Small intestine (tissue), 16 donors: ENCODE measurements at places on chromosomes 6 and 20. TPM values are rescaled to one million over a fixed set of nuclear protein-coding genes. Genes with fewer than 3 reads are reported as not detected.

Gene OOEP
- polyA plus RNA-seq: not detected

Gene OPRM1
- 0.09 TPM for polyA plus RNA-seq

Gene GPR6
- polyA plus RNA-seq: not detected

Gene PRR18
- 0.43 TPM for polyA plus RNA-seq

Gene C4B
- 32.8 TPM for polyA plus RNA-seq

DNA sequence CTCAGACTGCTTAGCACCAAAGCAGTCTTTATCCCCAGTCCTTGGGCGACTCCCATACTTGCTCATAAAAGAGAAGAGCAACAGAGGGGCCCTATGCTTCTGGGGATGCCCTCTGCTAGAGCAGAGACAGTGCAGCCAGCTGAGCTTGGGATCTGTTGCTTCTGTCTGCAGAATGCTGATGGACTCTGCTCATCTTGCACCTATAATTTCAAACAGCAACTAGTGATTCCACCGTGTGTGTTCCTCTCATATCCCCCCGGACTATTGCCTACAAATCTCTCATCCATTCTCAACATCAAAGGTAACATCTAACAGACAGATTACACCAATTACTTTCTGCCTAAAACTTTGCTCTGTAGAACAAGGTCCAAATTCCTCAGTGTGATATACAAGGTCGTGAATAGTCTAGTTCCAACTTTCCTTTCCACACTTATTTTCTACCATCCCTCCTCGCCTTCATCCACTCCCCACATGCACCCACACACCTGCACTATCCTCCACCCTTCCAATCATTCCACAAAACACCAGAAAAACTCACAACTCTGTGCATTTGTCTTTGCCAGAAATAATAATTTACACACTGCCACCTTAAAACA is 62.6 kb downstream of the FRK start:
- H3K4me3 ChIP-seq: no peak overlapping the region
- peak; percentile 21 for DNase-seq
- no peaks in the 10 kb centered on the region for H3K27me3 ChIP-seq
- H3K4me1 ChIP-seq: peaks cover 9% of the 10 kb centered on the region

DNA sequence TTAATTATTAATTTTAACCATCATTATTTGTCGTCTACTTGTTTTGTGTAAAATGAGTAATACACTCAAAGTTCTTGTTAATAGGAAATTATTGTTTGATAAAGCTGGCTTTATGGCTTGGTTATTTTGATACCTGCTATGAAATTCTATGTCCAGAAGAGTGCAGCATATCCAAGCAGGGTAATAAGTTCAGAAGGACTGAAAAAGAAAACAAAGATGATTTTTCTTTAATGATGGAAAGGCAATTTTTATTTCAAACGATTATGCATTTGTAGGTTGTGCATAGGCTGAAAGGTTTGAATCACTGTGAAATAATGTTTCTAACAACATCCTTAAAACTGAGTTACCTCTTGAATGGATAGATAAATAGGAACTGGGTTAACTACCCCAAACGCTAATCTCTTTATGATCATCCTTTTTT is 1.4 kb upstream of the MAN1A1 start:
- no peaks in the 10 kb centered on the region for H3K36me3 ChIP-seq
- DNase-seq: peak; percentile 46
- H3K4me1 ChIP-seq: no peaks in the 10 kb centered on the region
- no peak overlapping the region for H3K4me3 ChIP-seq
- no peaks in the 10 kb centered on the region for H3K27me3 ChIP-seq

- H3K36me3 ChIP-seq: no peaks in the 10 kb centered on the region
- no peak overlapping the region for H3K4me3 ChIP-seq
- no peaks in the 10 kb centered on the region for H3K4me1 ChIP-seq
- DNase-seq: peak; percentile 25
- no peaks in the 10 kb centered on the region for H3K27me3 ChIP-seq
- H3K27ac ChIP-seq: no peak overlapping the region
These were observed 14.6 kb upstream of the CDK5RAP1 start for GRCh38 chr20:33415948-33416347.

DNA sequence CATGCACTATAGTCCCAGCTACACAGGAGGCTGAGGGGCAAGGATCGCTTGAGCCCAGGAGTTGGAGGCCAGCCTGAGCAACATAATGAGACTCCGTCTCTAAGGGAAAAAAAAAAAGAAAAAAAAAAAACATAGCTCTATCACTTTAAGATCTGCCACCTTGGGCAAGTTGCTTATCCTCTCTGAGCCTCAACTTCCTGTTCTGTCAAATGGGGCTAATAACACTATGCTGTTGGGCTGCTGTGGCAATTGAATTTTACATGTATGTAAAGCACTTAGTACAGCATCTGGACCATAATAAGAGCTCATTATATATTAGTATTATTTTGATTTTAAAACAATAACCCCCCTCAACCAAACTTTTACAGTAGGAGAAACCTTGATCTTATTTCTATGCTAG is 141.5 kb downstream of the ATXN1 start:
- no peaks in the 10 kb centered on the region for H3K36me3 ChIP-seq
- H3K27me3 ChIP-seq: no peaks in the 10 kb centered on the region
- no peak overlapping the region for H3K4me3 ChIP-seq

- H3K27me3 ChIP-seq: no peaks in the 10 kb centered on the region
- peaks cover 6% of the 10 kb centered on the region for H3K4me1 ChIP-seq
- H3K4me3 ChIP-seq: peak overlapping the region; percentile 88
- H3K36me3 ChIP-seq: peaks cover 4% of the 10 kb centered on the region
- H3K27ac ChIP-seq: peak overlapping the region; percentile 8
These were observed 519 bp downstream of the MTRF1L start for GRCh38 chr6:153001767-153002612.

- H3K4me3 ChIP-seq: no peak overlapping the region
- peak; percentile 52 for DNase-seq
- no peaks in the 10 kb centered on the region for H3K27me3 ChIP-seq
- no peaks in the 10 kb centered on the region for H3K4me1 ChIP-seq
These were observed 34.0 kb upstream of the FOXO3 start for GRCh38 chr6:108526739-108527174.

DNA sequence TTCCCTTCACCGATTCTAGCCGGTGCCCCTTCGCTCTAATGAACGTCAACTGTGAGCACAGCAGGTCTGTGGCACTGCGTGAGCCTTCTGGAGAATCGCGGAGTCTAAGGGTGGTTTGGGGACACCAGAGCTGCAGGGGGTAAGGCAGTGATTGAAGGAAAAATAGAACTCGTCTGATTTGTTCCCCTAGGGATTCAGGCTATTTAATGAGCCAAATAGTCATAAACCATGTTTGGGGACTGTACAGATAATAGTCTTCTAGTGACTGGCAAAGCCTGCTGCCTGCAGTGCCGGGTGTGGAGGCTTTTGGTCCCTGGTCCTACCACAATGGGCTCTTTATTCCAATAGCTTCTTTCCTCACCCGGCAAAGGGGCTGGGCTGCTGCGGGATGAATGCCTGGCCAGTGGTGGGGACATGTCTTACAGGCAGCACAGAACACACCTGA is 11.1 kb upstream of the NTSR1 start:
- DNase-seq: no peak
- no peak overlapping the region for H3K4me3 ChIP-seq
- no peaks in the 10 kb centered on the region for H3K36me3 ChIP-seq

DNA sequence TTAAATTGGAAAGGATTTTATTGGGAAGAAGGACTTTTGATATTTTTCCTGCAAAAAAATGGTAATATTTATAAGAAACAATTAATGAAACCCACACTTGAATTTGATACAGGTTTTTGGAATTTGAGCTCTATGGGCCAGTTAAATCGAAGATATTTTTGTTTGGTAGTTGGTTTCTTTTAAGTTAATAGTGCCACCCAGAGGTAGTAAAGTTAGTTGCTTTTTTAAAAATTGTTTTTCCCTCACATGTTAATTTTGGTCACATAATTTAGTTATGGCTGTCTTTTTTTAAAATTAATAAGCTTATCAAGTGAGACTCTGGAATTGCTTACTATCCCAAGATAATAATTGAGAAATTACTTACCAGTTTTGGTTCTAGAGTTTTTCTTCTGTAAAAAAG is 7.1 kb downstream of the PRIM2 start:
- no peaks in the 10 kb centered on the region for H3K27me3 ChIP-seq
- H3K36me3 ChIP-seq: peaks cover 7% of the 10 kb centered on the region
- H3K4me1 ChIP-seq: no peaks in the 10 kb centered on the region
- no peak for DNase-seq

DNA sequence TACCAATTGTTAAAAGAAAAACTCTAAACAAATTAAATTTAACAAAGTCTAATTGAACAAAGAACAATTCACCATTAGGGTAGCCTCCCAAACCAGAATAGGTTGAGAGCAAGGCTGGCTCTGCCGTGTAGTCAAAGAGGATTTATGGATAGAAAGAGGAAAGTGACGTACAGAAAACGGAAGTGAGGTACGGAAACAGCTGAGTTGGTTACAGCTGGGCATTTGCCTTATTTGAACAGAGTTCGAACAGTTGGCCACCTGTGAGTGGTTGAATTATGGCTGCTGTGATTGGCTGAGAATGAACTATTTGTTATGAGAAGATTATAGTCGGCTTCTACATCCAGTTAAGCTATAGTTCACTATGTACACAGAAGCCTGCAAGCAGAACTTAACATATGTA is 18.5 kb upstream of the ISM1 start:
- no peak overlapping the region for H3K4me3 ChIP-seq
- H3K27me3 ChIP-seq: no peaks in the 10 kb centered on the region
- no peaks in the 10 kb centered on the region for H3K36me3 ChIP-seq
- H3K4me1 ChIP-seq: no peaks in the 10 kb centered on the region
- DNase-seq: no peak

GRCh38 chr6:32931211-32931610 is 9.6 kb downstream of the HLA-DMB start:
- H3K4me3 ChIP-seq: no peak overlapping the region
- no peaks in the 10 kb centered on the region for H3K27me3 ChIP-seq
- no peak overlapping the region for H3K27ac ChIP-seq
- H3K4me1 ChIP-seq: no peaks in the 10 kb centered on the region
- no peak for DNase-seq

DNA sequence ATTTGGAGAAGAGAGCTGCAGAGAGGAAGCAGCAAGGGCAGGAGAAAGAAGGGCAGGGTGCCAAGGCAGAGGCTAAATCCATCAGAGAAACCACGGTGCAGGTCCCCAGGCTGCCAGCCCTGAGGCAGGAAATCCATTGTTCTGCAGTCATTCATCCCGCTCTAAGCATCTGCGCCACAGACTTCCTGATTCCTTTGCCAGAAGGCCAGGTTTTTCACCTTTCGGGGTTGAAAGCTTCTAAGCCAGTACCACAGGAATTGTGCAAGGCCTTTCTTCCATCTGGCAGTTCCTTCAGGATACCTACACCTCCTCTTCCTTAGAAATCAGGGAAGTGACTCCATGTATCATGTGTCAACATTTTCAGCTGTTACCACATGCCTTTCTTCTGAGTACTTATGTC is 45.6 kb downstream of the ADGRF5 start:
- no peak for DNase-seq
- no peak overlapping the region for H3K4me3 ChIP-seq
- H3K27ac ChIP-seq: no peak overlapping the region

GRCh38 chr6:104095661-104096416 is 763.9 kb downstream of the HACE1 start:
- H3K4me3 ChIP-seq: no peak overlapping the region
- no peaks in the 10 kb centered on the region for H3K27me3 ChIP-seq
- no peak overlapping the region for H3K27ac ChIP-seq
- no peaks in the 10 kb centered on the region for H3K4me1 ChIP-seq

DNA sequence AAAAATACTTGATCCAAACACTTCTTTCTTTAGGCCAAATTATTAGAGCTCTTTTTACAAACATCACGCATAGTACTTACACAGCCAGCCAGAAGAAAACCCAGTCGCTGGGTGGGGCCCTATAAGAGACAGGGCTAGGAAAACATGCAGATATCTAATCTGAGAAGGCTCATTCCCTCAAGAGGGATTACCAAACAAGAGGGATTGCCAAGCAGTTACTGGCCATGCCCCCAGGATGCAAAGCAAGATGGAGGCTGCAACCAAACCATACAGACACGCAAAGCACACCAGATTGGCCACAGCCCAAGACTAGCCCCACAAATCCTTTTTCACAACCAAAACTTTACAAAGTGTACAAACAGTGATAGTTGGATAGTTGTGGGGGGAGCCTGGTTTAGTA is 1235.4 kb upstream of the GJE1 start:
- H3K27ac ChIP-seq: no peak overlapping the region
- H3K4me3 ChIP-seq: no peak overlapping the region

GRCh38 chr6:169938262-169938701 is 186.9 kb downstream of the ERMARD start:
- H3K27ac ChIP-seq: no peak overlapping the region
- DNase-seq: no peak
- H3K27me3 ChIP-seq: peaks cover 7% of the 10 kb centered on the region
- H3K4me1 ChIP-seq: no peaks in the 10 kb centered on the region

DNA sequence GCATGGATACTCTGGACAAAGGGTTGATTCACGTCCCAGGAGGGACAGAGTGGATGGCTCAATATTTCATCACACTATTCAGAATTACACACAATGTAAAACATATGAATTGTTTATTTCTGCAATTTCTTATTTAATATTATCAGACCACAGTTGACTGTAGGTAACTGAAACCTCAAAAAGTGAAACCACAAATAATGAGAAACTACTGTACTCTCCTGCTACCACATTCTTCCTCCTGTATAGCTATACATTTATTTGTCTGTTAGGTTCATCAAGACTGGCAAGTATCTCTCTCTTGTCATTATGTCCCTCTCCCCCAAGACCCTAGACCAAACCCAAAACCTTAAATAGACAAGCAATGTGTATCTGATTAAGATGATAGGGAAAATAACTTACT is 60.0 kb downstream of the SYCP2 start:
- H3K36me3 ChIP-seq: no peaks in the 10 kb centered on the region
- no peak overlapping the region for H3K4me3 ChIP-seq
- no peaks in the 10 kb centered on the region for H3K27me3 ChIP-seq
- no peaks in the 10 kb centered on the region for H3K4me1 ChIP-seq
- H3K27ac ChIP-seq: no peak overlapping the region
- DNase-seq: no peak

DNA sequence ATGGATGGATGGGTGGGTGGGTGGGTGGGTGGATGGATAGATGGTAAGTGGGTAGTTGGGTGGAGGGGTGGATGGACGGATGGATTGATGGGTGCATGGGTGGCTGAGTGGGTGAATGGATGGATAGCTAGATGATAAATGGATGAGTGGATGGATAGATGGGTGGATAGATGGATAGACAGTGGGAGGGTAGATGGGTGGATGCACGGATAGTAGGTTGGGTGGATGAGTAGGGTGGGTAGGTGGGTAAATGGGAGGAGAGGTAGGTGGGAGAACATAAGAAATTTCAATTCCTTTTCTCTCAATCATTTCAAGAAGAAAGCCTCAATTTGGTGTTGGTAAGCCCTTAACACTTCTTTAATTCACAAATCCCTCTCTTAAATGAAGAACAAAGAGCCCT is 186.9 kb downstream of the PREX1 start:
- H3K27me3 ChIP-seq: no peaks in the 10 kb centered on the region
- no peak for DNase-seq
- peaks cover 38% of the 10 kb centered on the region for H3K36me3 ChIP-seq
- H3K4me3 ChIP-seq: no peak overlapping the region

DNA sequence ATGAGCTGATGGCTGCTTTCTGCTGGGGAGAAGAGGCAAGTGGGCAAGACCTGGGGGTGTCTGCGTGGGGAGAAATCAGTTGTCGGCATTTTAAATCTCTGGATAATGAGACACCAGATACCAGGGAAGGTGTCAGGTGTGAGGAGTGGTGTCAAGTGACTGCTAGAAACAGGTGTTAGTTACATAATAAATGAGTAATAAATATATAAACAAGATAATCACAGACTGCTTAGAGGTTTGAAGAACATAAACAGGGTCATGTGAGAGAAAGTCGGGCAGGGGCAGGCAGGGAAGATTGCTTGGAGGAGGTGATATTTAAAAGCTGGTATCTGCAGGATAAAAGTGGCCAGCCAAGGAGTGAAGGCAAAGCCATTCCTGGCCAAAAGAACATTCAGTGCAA is 87.2 kb upstream of the RIN2 start:
- no peak overlapping the region for H3K27ac ChIP-seq
- H3K4me1 ChIP-seq: no peaks in the 10 kb centered on the region
- H3K36me3 ChIP-seq: no peaks in the 10 kb centered on the region
- DNase-seq: no peak
- H3K4me3 ChIP-seq: no peak overlapping the region
